ENCODE measurements at places on chromosomes 1 and 21. TPM values are rescaled to one million over a fixed set of nuclear protein-coding genes. Genes with fewer than 3 reads are reported as not detected.

The KRTAP13-2 gene
- total RNA-seq = not detected

The RGS13 gene
- total RNA-seq = 0.13 TPM

The SPATA45 gene
- total RNA-seq = not detected

The CDK18 gene
- total RNA-seq = 4.8 TPM

The LCA5L gene
- total RNA-seq = 2.0 TPM

The PCAT6 gene
- 0.92 TPM for total RNA-seq

The CHD5 gene
- 0.86 TPM for total RNA-seq

- ATAC-seq = no peak
These were observed 412.2 kb downstream of the MATN1 start for GRCh38 chr1:30310966-30311742.

DNA sequence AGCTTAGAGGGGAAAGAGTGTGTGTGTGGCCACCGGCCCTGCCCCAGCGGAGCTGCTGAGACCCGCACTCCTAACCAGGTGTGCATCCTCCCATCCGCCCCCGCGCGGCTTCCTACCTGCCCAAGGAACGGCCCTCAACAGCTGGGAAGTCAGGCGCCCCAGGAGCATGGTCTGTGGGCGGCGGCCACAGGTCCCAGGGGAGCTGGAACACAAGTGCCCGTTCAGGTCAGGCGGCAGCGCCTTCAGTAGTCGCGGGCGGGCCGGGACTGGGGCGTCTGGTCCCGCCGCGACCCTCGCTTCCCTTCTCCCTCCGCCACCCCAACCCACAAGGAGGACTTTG, 448 bp downstream of the AURKAIP1 start:
- peak; percentile 7 for ATAC-seq

DNA sequence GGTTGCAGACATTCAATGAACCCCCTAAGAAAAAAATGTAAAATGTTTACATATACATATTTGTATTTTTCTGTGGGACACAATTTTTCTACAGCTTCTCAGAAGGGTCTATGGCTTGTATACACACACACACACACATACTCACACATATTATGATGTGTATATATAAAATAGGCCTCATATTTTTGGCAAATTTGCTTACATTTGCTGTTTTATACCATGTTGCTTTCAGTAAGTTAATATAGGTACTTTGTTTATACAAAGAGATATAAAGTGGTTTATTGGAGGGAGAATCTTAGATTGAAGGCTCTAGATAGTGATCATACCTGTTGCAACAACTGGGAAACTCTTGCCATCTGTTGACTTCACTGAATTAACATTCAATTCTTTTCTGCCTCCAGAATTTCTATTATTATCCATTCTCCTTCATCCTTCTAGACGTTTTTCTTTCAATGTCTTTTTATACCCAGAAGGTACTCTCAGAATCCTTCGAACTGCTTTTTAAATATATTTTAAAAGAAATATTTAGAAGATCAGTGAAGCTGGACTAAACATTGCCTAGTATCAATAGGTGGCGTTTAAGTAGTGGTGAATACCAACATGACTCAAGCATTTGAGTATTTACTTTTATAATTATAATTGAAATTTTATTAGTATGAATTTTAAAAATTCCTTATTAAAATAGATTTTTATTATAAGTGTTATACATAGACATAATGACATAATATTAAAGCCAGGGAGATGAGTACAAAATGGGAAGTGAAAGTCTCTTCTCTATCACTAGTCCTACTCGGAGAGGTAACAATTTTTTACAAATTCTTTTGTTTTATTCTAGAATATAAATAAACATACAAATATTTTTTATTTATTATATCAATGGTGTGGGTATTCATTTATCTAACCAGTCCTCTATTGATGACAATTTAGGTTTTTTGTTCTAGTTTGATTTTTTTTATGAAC, 10.2 kb downstream of the CD55 start:
- ATAC-seq = no peak

GRCh38 chr1:29356663-29357062, 120.3 kb downstream of the PTPRU start:
- no peak for ATAC-seq

DNA sequence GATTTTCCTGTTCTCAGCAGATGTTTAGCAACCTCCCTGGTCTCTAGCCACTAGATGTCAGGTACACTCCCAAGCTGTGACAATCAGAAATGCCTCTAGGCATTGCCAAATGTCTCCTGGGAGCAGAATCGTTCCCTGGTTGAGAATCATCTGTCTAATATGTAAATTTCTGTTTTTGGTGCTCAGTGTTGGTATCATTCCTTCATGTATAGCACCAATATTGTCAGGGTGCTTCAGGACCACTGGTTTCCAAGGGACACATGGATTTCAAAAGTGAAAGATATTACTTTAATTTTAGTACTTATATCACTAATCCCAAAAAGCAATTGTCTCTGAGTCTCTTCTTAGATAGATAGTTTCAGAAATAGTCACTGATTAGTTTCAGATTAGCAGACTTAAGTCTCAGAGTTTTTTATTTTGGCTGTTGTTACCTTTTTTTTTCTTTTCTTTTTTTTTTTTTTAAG, 160.1 kb downstream of the PTPRC start:
- ATAC-seq = no peak

GRCh38 chr21:34807881-34808568, 139.2 kb downstream of the CLIC6 start:
- ATAC-seq = no peak

GRCh38 chr1:43577655-43578542, 47.2 kb downstream of the PTPRF start:
- ATAC-seq = no peak

DNA sequence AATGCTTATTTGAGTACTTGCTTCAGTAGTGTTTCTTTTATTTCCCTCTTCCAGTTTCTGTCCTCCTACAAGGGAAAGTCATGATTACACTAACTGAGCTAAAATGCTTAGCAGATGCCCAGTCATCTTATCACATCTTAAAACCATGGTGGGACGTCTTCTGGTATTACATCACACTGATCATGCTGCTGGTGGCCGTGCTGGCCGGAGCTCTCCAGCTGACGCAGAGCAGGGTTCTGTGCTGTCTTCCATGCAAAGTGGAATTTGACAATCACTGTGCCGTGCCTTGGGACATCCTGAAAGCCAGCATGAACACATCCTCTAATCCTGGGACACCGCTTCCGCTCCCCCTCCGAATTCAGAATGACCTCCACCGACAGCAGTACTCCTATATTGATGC, 50.3 kb upstream of the LRRC8C start:
- ATAC-seq = no peak

DNA sequence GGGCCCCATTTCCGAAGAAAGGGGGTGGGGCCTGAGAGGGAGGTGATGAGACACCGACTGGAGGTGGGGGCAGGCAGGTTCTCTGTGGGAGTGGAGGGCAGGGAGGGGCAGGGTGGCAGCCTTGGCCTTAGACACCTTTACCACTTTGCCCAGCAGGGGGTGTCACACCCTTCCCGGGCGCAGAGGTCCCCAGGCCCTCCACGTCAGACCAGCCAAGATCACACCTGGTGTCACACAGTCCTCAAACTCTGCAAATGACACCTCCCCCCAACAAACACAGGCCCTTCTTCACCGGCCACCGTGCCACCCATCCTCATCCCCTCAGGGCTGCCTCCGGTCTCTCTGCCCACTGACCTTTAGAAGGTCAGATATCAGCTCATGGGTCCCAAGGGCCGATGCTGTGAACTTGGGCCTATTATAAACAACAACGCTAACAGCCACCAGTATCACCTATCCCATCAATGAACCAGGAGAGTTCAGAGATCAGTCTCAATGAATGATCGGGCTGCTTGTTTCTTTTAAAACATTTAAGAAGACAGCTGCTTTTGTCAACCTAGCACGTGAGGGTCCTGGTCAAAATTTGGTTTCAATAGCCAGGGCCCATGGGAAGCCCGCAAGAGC, 103.9 kb downstream of the CASZ1 start:
- no peak for ATAC-seq

DNA sequence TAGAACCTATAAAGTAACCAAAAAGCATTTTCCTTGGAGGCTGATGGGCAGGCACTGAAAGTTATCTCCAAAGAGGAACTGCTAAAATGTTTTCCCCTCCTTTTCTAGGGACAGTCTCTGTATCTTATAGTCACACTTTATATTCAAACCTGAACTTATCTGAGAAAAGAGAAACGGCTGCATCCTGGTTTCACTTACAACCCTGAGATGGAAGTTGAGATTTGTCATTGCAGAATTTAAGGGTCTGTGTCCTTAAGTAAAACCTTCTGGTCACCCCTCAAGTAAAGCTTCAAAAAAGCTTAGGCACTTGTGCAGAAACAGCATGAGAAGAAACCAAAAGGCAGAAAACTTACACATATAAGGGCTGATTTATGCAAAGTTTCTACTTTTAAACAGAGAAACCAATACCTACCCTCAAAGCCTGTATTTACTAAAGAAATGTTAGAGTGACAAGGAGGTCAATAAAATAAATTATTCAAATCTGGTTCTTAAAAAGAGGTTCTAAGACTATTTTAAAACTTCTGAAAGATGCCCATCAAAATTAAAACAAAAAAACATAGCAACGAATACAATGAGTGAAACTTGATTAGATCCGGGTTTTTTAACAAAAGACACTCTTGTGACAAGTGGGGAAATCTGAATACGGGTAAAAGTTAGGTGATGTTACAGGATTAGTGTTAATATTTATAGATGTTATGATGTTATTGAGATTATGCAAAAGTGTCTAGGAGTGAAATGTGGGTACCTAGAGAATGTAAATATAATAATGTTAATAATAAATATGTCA, 9.9 kb downstream of the CD58 start:
- ATAC-seq = no peak

DNA sequence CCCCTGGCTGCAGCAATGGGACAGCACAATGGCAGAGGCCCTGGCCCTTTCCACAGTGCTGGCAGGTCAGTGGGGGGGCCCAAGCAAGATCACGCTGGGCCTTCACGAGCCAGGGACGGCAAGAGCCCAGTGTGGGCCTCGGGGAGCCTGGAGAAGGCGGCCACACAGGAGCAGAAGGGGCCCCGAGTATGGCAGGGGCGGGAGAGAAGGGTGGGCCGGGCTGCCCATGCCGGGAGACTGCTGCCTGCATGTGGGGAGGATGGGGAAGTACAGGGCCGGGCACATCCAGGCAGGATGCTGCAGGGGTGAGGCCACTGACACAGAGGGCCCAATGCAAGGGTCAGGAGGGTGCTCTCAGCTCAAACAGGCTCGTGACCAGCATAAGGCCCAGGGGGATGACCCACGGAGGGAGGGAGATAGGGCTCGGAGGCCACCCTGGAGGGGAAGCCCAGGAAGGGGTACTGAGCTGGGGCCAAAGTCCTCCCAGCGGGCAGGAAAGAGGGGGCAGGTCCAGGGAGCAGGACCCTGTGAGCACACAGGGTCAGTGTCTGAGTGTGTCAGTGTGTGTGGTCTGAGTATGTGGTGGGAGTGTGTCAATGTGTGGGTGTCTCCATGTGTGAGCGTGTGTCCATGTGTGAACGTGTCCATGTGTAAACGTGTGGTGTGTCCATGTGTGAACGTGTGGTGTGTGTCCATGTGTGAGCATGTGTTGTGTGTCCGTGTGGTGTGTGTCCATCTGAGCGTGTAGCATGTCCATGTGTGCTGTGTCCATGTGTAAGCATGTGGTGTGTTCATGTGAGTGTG, 13.1 kb downstream of the SLC19A1 start:
- no peak for ATAC-seq
